Fibroblast of skin of right quadriceps (primary cell): ENCODE measurements at places on chromosomes 1 and 21.

GRCh38 chr1:243924588-243925349, 74.7 kb upstream of the AKT3 start:
- DNase-seq, result peak; percentile 70

DNA sequence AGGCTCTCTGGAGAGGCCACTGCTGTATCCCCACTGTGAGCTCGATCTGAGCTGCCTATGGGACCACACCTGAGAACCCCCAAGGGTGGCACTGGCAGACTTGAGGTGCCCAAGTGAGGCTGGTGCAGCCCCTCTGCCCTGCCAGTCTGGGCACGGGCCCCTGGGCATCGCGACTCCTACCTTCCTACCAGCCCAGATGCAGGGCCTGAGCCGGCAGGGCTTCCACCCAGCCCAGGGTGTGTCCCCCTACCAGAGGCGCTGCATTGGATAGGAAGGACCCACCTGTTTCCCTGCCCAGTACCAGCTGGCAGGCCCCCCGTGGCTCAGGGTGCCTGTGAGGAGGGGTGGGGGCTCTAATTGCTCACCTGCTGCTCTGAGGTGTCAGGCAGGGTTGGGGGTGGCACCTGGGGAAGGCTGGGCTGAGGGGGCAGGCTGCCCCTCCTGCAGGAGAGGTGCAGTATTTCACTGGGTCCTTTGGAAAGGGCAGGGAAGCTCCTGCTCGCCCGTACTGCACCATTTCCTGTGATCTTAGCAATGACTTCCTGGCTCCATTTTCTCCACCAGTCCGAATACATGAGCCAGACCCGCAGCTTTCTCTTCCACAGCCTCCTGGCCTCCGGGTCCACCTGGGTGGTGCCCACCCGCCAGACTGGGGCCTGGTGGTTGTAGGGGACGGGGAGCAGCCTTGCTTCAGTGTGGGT, 11.8 kb downstream of the TP73 start:
- no peak for DNase-seq

DNA sequence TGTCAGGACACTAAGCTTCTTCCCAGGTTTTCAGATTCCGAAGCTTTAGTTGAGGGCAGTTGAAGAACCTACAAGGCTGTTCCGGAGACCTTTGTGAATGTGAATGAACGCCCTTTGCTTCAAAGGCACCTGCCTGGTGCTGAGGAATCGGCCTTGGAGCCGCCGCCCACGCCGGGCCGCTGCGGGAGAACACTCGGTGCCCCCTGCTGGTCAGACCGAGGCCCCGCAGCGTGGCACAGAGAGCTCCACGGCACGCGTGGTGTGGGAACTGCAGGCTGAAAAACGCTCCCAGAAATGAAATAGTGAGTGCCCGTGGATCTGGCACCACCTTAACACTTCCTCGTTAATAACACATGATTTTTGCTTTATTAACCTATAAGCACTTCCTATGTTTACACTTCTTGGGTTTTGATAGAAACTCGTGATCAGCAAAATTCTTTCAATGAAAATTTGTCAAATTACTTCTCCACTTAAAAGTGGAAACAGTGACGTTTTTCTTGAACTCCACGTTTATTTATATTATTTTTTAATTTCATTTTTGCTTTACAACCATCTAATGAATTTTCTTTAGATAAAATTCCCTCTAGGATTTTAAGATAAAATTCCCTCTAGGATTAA, 460.6 kb downstream of the DSCAM start:
- peak; percentile 22 for DNase-seq

DNA sequence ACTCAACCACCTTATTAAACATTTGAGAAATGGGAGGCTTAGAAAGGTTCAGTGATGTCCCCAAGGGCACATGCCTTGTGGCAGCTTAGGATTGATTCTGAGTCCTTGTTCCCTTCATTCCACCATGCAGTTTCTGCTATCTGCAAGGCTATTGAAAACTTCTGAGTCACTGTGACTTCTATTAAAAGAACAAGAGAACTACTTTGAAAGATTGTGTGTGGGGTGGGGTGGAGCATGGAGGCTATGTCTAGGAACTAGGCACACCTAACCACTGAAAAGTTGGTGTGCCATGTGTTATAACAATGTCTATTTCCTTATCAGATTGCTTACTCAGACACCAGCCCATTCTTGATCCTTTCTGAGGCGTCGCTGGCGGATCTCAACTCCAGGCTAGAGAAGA, 10.8 kb downstream of the MTARC1 start:
- DNase-seq, result no peak

DNA sequence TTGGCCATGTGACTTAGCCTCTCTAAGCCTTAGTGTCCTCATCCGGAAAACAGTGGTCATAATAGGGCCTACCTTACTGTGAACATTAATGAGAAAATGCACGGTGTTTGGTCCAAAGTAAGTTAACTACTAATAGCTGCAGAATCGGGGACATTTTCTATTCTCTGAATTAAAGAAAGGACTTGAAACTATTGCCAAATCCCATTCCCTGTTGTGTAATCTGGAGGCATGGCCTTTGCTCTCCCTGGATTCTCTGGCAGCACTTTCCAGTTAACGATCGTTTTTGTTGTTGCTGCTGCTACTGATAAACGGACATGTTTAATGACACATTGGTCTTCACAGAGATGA, 30.5 kb downstream of the FMO4 start:
- DNase-seq, result no peak

DNA sequence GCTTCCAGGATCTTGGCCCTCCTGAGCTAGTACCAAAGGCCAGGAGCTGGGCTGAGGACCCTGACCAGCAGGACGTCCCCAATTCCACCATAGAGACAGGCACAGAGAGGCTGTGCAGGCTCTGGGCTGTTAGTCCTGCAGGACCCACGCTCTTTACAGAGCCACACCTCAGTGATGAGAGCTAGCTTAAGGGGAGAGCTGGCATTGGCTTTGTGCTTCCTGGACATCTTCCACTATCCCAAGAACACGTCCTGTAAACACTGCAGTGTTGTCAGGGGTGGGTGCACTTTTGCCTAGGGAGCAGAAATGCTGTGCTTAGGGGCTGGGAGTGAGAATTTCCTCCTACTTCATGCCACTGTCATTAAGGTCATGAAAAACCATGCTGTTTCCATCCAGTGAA, 91.7 kb upstream of the EDN2 start:
- DNase-seq, result no peak

DNA sequence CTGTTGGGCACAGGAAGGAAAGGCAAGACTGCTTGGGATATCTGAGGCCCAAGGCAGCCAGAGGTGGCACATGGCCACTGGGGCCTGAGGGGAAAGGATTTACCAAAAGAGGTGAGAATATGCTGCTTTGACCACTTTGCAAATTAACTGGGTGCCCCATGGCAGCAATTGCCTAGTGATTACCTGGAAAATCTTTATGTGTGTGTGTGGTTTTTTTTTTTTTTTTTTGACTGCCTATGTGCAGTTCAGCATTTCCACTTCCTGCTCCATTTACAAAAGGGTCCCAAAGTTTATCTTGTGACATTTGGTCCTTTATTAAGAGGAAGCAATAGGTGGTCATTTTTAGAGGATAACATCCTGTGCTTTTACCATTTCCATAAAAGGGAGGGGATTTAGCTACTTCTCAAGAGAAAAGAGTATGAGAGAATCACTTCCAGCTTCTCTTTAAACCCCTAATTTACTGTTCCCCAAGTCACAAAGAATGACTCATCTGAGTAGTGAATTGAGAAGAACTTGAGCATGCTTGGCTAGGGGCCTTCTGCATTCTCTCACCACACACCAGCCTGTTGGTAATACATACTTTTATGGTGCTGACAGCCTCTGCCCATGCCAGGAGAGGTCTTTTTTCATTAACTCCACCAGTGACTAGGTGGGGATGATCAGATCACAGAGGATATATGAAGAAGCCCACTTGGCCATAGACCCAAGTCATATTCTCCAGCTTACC, 52.1 kb downstream of the SYDE2 start:
- DNase-seq, result peak; percentile 65

- DNase-seq, result peak; percentile 43
Measured at GRCh38 chr1:108708691-108709660, 3.7 kb upstream of the FNDC7 start.

DNA sequence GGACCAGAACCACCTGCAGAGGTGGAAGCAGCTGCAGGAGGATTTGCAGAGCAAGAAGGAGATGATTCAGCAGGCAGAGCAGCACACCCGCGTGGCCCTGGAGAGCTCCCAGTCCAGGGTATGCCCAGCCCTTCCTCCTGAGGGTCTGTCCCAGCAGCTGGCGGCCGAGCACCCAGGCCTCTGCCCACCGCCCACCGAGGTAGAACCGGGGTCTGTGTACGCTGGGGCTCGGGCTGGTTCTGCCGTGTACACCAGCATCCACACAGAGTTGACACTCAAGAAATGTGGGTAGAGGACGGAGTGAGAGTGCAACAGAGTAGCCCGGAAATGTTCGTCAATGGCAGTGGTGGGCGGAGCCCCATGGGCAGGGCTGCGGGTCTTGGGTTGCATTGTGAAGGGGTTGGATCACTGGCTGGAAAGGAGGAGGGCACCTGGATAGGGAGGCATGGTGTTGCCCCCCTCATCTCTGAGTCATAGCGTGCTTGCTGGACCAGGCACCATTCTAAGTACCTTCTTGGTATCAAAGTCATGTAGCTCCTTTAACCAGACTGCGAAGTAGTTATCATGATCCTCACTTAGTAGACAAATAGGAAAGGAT, 5.1 kb upstream of the SMIM1 start:
- DNase-seq, result no peak

DNA sequence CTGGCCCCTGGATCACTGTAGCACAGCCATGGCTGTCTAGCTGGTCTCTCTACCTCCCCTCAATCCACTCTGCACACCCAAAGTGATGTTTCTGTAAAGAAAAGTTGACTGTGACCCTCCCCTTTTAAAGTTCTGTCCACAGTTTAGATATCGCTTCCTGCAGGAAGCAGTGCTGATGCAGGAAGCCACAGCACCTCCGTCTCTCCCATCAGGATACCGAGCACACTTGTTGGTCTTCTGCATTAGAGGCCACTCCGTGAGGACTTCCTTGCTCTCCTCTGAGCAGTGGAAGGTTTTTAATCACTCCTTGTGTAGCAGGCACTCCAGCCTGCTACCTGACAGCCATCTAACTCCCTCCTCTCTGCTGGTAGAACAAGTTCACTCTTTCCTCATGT, 69.5 kb downstream of the GADD45A start:
- DNase-seq, result no peak

- DNase-seq, result peak; percentile 93
Measured at GRCh38 chr1:221810406-221810805, 68.5 kb upstream of the DUSP10 start.

DNA sequence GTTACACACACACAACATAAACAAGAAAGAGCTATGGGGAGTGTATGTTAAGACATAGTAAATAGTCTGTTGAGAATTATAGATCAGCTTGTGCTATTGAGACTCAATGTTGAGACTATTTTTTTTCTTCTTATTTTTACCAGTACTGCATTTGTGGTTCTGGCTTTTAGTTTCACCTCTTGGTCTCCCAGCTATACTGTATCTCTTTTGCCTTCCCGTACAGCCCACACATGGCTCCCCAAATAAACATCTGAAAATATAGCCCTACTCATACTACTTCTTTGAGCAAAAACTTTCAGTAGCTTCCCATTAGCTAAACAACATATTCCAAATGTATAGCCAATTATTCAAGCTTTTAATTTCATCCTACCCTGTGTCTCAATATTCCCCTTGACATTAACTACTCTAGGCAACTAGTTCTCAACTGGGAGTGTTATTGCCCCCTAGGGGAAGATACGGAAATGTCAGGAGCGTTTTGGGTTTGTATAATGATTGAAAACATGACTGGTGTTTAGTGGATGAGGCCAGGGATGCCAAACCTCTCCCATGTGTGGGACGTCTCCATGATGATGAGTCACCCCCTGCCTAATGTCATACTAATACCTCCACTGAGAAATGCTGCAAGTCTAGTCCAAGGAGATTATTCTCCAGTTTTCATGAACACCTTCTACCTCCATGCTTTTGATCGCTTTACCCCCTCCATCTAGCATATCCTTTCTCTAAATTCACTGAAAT, 6.8 kb downstream of the RPE65 start:
- peak; percentile 70 for DNase-seq

GRCh38 chr21:40668555-40669275, 178.2 kb downstream of the DSCAM start:
- DNase-seq, result peak; percentile 84

GRCh38 chr1:206706298-206706791, 21.6 kb downstream of the MAPKAPK2 start:
- DNase-seq, result peak; percentile 95

DNA sequence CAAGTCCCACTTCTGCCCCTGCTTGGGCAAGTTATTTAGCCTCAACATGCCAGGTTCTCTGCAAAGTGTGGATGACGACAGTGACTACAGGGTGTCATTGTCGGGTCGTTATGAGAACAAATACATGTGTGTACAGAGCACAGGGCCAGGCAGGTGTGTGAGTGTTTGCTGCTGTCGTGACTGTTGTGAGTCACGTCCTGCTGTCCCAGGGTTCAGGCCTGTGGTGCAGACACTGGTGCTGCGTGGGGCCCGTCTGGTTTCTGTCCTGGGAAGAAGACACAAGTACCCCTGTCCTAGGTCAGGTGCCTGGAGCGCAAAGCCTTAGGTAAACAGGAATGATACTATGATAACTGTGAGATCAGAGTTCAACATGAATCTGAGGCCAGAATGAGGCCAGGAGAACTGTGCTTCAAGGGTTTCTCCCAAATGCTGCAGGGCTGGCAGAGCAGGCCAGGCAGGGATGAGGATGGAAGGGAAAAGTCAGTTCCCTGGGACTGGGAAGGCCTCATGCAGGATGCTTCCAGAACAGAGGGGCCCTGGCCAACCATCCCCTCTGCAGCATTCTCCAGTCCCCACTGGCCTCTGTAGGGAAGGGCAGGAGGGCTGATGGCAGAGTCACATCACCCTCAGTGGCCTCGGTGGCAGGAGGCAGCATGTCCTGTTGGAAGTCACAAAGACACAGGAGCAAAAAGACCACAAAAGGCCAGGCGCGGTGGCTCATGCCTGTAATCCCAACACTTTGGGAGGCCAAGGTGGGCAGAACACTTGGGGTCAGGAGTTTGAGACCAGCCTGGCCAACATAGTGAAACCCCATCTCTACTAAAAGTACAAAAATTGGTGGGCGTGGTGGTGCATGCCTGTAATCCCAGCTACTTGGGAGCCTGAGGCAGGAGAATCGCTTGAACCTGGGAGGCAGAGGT, 15.7 kb downstream of the GPR157 start:
- no peak for DNase-seq

DNA sequence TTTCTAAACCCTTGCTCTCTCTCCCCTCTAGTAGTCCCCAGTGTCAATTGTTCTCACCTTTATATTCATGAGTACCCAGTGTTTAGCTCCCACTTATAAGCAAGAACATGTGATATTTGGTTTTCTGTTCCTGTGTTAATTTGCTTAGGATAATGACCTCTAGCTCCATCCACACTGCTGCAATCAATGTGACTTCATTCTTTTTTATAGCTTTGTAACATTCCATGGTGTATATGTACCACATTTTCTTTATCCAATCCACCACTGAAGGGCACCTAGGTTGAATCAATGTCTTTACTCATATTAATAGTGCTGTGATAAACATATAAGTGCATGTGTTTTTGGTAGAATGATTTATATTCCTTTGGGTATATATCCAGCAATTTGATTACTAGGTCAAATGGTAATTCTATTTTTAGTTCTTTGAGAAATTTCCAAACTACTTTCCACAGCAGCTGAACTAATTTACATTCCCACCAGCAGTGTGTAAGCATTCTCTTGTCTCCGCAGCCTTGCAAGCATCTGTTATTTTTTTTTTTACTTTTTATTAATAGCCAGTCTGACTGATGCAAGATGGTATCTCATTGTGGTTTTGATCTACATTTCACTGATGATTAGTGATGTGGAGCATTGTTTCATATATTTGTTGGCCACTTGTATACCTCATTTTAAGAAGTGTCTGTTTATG, 277.8 kb downstream of the LTN1 start:
- peak; percentile 93 for DNase-seq
